GM03348 (cell line): ENCODE measurements at places on chromosomes 1 and 21.
A peak's percentile ranks its signal among the peaks of the same experiment; 100 is the strongest.

GRCh38 chr1:47481936-47482335, 44.1 kb downstream of the FOXD2 start:
- DNase-seq, result no peak

- DNase-seq, result peak; percentile 42
These were observed 57.9 kb downstream of the FHAD1 start for GRCh38 chr1:15304708-15305467.

GRCh38 chr21:45026826-45027225, 47.6 kb upstream of the ADARB1 start:
- DNase-seq, result no peak

- DNase-seq, result peak; percentile 61
These were observed 12.8 kb upstream of the IFI44L start for GRCh38 chr1:78607334-78607927.

- peak; percentile 74 for DNase-seq
These were observed 20.8 kb upstream of the RGS2 start for GRCh38 chr1:192787914-192788585.

DNA sequence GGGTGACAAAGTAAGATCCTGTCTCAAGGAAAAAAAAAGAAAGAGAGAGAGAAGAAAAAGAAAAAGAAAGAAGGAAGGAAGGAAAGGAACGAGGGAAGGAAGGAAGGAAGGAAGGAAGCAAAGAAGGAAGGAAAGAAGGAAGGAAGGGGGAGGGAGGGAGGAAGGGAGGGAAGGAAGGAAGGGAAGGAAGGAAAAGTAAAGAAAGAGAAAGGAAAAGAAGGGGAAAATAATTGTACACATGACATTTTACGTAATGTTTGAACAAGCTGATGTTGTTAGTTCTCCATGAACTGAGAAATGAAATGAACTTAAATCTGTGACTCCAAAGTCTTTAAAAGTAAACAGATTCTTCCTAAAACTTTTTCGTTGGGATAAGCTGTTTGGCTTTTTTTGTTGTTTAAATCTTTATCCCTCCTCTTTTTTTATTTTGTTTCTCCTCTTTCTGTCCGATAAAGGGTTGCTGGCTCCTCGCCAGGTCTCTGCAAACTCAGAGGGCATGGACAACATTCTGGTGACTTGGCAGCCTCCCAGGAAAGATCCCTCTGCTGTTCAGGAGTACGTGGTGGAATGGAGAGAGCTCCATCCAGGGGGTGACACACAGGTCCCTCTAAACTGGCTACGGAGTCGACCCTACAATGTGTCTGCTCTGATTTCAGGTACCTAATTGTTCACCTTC, 59.8 kb downstream of the IL12RB2 start:
- no peak for DNase-seq

- DNase-seq, result no peak
These were observed 153.7 kb upstream of the ZBTB40 start for GRCh38 chr1:22297999-22298398.

GRCh38 chr1:15350551-15351200, 59.0 kb upstream of the EFHD2 start:
- DNase-seq, result no peak

DNA sequence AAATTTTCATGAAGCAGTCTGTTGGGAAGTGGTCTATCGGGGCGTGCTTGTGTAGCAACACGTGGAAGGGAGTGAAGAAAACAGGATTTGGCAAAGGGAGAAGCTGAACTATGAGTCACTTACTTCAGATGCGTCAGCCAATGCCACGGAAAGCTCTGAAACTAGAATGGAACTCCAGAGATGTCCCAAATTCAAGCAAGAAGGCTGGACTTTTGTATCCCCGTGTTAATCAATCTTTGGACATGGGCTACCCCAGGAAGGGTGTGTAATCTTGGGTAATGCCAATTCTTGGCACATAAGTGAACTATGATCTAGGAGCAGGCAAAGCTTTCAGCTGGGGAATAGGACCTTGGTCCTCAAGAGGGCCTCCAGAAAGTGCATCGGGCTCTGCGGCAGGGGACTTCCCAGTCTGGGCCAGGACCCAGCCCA, 102.6 kb downstream of the ADSS2 start:
- DNase-seq, result peak; percentile 65

GRCh38 chr21:46028573-46029091, 47.1 kb downstream of the COL6A1 start:
- peak; percentile 78 for DNase-seq

DNA sequence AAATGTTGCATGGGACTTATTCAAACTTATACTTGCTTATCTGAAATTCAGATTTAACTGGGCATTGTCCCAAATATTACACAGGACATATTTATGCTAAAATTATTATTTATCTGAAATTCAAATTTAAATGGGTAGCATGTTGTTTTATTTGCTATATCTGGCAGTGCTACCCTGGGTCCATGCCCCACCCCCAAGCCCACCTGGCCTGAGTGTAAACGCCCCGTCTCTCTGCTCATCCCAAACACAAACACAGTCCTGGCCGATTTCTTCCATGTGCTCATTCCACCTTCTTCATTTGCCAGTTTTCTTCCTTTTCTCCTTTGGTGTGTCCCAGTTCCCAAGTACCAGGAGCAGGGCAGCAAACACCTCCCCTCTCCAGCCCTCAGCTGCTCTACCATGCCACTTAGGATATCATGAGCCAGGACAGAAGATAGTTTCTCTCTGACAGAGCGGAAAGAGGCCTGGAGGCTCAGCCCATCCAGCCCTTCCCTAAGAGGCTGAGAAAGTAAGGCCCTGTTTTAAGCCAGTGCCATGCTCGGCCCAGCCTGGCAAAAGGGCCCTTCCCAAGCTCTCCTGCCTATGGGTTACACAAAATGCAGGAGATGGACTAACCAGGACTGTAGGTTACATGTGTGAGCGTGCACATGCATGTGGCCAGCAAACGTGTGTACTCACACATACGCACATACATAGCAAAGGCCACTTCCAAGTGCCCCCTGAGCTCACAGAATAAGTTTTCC, 69.5 kb downstream of the UBE2T start:
- no peak for DNase-seq

GRCh38 chr1:7101187-7101586, 315.9 kb downstream of the CAMTA1 start:
- no peak for DNase-seq

DNA sequence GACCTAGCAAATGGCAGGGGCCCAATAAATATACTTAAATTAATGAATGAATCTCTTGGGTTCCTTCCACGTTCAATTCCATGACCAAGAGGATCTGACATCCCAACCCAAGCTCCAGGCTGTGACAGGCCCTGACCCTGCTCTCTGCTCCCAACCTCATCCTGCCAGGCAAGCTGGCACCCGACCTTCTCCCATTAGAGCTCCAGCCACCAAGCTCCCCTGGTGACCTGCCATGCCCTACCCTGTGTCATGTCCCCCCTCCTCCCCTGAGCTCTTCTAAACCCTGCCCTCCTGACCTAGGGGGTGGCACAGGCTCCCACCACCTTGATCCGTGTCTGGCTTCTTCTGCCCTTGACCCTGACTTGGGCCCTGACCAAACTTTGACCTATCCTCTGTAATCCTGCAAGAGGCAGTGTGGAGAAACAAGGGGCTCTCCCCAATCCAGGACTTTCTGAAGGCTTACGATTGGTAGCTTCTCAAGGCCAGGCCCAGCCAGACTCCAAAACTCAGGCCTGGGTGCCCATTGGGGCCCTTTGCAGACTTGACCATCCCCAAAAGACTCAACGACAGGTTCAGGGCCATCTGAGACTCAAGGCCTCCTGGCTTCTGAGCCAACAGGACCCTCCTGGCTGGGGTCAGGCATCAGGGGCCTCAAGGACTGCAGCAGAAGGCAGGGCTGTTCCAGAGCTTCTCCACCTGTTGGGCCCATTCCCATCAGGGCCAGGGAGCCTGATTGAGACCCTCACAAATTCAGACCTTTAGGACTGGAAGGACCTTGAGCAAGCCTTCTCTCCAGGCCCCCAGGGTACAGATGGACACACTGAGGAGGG, 249.0 kb downstream of the PTPRU start:
- no peak for DNase-seq

- DNase-seq, result no peak
These were observed 1.7 kb downstream of the EPHX4 start for GRCh38 chr1:92031281-92032110.

- DNase-seq, result no peak
These were observed 258.9 kb downstream of the SEC16B start for GRCh38 chr1:177710696-177711620.
